ENCODE measurements at places on chromosomes 1 and 21.
A peak's percentile ranks its signal among the peaks of the same experiment; 100 is the strongest.

DNA sequence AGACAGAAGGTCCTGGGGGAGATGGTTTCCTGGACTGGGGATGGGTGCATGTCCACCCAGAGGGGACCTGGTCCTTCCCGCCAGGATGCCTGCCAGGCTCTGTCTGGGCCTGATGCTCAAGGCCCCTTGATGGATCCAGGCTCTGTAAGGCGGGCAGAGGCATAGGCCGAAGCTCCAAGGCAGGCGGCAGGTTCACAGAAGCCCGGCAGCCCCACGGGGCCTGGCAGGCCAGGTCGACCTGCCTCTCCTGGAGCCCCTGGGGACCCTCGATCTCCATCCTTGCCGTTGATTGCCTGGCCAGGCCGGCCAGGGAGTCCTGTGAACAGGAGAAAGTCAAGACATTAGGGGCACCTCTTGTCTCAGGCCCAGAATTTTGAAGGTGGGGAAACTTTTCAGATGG is 16.0 kb downstream of the COL9A2 start:
- DNase-seq: no peak

GRCh38 chr1:37485902-37486679 is 11.7 kb downstream of the ZC3H12A start:
- DNase-seq: no peak

- peak; percentile 77 for DNase-seq
Observed at GRCh38 chr1:67307251-67308060, at the start of gene IL12RB2. IL12RB2 (plus strand) TSS chr1:67307873; CDS start chr1:67320369, 12,496 bp downstream.

- no peak for DNase-seq
Observed at GRCh38 chr1:207079706-207080241, 8.9 kb upstream of the C4BPB start.

- DNase-seq: peak; percentile 33
Observed at GRCh38 chr1:86965012-86965826, 50.8 kb downstream of the HS2ST1 start.

DNA sequence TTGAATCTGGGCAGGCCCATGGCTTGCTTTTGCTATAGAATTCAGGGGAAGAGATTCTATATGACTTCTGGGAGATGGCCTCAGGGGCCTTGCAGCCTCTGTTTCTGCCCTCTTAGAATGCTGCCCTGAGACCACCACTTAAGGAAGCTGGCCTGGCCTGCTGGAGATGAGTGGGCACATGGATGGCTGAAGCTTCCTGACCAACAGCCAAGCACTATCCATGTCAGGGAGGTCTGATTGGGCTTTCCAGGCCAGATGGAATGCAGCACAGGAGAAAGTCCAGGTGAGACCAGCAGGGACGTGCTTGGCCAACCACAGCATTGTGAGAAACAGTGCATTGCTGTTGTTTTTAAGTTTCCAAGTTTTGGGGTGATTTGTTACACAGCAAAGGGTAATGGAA is 308.1 kb downstream of the PTPRU start:
- no peak for DNase-seq

GRCh38 chr1:84584126-84584525 is 9.9 kb upstream of the CTBS start:
- DNase-seq: no peak

GRCh38 chr1:92515796-92516201 is 29.1 kb upstream of the GFI1 start:
- DNase-seq: no peak

GRCh38 chr1:15866721-15867201 is 19.3 kb downstream of the SPEN start:
- no peak for DNase-seq

DNA sequence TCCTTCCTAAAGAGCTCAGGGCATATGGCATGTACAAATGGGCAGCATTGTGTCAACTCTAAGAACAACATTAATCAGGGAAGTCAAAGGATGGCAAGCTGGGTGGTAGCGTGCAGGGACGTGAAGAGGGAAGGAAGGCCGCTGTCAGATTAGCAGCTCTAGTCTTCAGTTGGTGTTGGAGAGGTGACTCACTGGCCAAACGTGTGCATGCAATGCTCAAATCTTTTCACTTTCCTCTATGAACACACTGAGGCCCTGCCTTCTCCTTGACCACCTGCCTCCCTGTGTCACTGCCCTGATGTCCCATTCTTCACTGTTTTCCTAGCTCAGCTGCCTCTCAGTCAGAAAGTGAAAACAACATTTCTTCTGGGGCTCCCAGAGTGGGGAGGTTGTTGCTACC is 5.9 kb upstream of the PIGR start:
- no peak for DNase-seq

DNA sequence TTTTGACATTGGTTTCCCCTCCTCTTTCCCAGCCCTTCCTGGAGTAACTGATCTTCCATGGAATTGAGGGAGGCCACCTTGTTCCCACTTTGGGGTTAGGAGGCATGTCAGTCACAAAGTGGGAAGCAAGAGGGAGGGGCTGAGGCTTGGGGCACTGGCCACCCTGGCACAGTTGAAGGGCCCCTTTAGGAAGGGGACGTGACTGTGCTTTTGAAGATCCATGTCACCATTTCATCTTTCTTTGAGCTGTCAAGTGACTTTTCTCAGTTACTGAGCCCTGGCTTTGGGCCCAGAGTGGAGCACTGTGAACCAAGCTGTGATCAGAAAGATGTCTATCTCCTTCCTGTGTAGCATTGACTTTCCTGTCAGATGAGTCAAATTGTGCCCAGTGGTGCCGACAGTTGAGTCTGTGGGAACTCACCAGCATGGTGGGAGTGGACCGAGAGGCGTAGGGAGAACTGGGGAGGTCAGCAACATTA is 38.5 kb upstream of the TDRD10 start:
- DNase-seq: peak; percentile 78

DNA sequence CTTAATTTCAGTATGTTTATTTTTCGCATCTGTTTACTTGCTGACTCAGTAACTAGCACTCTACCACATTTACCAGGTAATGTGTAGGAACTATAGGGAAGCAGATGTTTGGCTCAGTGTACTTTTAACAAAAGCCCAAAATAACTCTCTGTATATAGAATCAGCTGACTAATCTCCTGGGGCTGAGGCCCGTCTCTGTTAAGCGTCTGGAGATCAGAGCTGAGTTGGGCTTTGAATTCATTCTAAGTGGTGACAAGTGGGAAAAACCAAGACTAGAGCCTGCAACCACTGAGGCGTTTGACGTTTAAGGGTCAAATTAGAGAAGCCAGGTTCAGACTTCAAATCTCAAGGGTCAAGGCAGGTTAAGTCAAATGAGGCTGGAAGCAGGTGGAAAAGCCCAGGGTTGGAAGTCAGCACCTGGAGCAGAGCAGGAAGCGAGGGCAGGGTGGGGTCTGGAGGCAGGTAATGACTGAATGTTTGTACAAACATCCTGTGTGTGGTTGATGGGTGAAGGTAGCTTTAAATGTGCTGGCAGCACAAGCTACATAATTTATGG is 56.8 kb upstream of the LYST start:
- no peak for DNase-seq

GRCh38 chr21:37164742-37165141 is 91.7 kb downstream of the TTC3 start:
- no peak for DNase-seq

DNA sequence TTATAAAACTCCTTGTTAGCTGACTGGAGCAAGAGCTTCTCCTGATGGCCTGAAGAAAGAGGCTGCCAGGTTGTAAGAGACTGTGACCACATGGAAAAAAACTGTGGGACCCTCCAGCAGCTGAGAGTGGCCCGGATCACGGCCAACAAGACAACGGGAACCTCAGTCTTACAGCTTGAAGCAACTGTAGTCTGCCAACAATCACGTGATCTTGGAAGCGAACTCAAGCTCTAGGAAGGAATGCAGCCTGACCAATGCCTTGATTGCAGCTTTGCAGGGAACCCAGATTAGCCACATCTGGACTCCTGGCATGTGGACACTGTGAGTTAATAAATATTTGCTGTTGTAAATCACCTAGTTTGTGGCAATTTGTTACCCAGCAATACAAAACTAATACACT is 442.6 kb upstream of the PRMT6 start:
- no peak for DNase-seq

GRCh38 chr1:165827268-165828102 is at the start of gene UCK2:
UCK2 (plus strand) TSS chr1:165827614; CDS start chr1:165827834, 220 bp downstream.
- peak; percentile 80 for DNase-seq

DNA sequence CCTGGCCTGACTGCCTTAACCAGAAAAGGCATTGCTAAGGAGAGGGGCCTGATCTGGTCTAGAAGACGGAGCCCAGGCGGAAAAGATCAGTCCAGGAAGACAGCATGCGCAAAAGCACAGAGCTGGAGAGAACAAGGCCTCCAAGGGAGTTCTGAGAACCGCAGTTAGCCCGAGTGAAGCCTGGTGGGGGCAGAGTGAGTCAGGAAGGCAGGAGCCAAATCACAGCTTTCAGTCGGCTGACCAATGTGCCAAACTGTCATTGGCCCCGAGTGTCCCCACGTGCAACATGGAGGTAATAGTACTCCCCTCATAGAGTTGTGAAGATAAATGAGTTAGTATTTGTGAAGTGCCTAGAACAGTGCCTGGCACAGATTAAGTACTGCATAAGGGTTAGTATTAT is 1.2 kb upstream of the TSPAN2 start:
- no peak for DNase-seq

DNA sequence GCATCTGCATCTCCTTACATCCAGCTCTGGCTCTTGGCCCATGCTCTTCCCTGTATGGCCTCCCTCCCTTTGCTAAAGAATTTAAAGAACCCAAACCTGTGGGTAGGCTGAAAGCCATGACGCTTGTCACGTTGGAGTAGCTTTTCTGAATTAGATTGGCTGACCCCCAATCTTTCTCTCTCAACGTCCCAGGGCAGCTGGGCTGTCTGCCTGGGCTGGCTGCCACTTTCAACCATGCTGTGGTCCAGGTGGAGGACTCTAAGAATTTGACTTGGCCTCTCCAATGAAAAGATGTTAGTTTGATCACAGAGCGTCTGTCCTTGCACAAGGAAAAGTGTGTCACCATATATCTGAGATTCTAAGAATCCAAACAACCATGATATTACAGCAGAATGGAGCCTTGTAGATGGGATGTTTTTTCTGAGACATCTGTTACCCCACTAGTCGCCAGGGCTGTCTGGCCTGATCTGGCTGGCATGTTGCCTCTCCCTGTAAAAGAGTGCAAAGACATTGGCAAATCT is 6.5 kb upstream of the IGSF3 start:
- no peak for DNase-seq

- DNase-seq: no peak
Observed at GRCh38 chr1:214898718-214899117, 183.8 kb upstream of the KCNK2 start.

DNA sequence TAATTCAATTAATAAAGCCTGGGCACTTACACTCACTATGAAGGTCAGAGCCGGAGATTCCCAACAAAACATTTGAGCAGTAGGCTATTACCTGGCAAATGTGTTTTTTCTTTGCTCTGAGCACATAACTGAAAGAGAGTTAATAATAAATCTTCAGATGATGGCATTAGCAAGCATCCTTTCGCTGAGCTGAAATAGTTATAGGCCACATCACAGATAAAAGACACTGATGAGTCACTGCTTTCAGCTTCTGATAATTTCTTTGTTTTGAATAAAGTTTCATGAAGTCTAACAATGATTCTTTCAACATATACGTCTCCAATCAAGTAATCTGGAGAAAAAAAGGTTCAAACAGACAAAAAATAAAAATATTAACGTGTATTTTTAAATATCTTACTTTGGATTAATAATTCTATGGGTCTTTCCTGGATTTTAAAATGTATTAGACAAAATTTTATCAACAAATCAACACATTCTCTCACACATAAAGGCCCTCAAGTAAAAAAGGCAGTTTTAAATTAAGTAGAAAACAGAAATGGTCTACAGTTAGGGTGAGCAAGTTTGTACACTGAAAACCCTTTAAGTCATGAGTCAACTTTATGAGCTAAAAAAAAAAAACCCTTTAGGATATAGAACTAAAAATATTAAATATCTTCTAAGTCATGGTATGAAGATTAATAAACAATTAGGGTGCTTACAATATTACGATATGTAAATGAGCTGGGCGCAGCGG is 33.1 kb downstream of the LTN1 start:
- DNase-seq: no peak

DNA sequence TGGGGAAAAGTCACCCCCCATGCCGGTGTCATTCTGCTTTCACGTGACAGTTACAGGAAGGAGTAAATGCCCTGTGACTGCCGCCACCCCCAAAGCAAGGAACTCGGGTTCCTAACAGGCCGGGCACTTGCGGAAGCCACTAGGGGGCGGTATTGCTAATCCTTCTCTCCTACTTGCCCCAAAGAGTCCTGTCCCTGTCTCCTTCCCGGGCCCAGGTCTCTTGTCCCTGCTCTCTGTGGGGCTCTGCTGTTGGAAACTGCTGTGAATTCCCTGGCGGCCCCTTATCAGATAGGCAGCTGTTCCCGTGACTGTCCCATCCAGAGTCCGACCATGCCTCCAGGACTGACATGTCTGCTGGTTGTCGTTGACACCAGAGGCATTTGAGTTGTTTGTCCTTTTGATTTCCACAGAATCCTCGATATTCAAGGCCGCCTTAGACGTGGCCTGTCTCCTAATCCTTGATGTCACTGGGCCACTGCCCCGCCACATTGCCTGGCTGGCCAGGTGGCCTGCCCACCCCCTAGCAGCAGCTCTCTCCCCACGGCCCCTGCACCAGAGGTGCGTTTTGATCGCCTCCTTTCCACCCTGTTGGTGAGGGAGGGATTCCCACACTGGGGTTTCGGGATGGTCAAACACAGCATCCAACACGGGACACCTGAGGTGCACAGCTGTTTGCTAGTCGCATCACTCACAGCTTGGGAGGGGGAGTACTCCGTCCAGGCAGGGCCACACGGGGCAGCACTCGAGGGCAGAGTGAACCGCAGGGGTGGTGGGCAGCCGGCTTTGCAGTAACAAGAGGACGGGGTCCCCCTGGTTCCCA is 37.3 kb downstream of the CHAF1B start:
- peak; percentile 59 for DNase-seq

- DNase-seq: no peak
Observed at GRCh38 chr1:216823731-216824130, 100.5 kb upstream of the ESRRG start.

DNA sequence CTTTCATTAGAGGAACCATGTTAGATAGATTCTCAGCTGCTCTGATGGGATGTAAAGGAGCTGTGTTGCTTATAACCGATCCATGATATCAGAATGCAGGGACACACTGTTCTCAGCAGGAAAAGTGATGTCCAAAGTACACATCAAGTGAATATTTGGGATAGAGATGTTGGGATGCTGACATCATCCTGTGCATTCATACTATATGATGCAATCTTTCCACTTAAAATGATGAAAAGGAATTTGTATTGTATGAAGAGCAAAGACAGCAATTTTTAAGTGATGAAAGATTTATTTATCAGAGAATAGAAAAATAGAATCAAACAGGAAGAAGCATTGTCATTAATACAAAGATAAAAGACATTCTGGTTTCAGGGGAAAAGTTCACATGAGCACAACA is 110.1 kb downstream of the ERG start:
- DNase-seq: no peak

DNA sequence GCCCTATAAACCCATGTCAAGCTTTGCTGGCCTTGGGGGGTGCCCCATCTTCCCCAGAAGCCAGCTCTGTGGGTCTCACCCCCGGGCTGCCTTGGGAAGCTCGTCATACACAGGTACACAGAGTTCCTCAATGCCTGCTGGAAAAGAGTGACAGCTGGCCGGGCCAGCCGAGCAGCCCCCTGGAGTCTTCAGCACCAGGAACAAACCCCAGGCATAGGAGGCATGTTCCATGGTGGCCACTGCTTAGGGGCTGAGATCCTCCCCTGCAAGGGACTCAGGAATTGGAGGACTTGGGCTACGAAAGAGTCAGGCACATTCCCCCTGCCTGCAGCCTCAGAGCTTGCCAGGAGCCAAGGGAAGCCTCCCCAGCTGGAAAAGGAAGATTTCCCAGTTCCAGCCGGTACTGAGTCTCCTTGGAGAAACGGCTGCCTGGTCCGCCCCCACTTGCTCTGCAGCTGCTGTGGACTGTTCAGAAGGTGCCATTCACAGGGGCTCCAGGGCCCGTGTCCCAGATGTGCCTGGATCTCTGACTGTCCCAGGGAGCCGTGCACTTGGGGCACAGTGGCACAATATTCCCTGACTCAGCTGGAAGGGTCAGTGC is 89.5 kb downstream of the STUM start:
- DNase-seq: peak; percentile 1
